ENCODE measurements at places on chromosomes 12 and 14.

- DNase-seq, result no peak
Observed at GRCh38 chr12:106249411-106250135, 1.8 kb upstream of the CKAP4 start.

GRCh38 chr12:94753036-94753679 is 102.8 kb upstream of the TMCC3 start:
- no peak for DNase-seq

- no peak for DNase-seq
Observed at GRCh38 chr12:83985084-83985483, 927.5 kb downstream of the SLC6A15 start.

DNA sequence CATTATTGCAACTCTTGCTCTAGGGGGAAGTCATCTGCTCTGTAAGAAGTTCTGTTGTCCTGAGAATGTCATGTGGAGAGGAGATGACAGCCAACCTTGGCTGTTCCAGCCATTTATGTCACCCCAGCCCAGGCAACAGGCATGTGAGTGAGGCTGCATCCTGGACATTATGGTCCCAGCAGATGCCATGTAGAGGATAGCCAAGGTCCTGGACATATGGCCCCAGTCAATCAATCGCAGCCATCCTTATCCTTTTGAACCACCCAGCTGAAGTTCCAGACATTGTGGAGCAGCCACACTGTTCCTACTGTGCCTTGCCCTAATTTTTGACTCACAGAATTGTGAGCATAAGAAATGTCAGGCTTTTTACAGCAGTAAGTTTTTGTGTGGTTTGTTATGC is 84.9 kb downstream of the AVPR1A start:
- DNase-seq, result no peak

DNA sequence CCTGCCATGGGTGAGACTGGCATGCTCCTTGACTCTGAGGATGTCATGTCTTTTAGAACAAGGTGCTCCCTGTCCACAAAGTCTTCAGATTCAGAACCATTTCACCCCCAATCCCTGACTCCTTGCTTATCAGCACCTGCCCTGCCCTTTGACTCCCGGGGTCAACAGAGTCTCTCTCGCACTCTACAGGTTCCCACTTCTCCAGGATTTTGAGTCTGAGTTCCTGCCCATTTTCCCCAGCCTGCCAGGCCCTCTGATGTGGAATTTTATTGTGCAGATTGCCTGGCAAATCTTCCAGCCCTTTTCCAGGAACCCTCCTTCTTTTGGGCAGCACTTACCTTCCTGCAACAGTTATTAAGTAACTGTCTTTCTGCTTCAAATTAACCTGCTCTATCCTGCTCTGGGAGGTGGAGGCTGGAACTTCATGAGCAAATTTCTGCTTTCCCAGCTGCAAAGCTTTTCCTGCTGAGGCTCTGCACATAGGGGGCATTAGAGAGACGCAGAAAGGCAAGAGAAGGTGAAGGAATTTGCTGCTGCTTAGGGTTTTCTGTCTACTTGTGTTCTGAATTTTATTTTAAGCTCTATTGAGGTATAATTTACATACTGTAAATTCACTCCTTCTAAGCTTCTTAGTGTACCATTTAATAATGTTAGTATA is 259.1 kb downstream of the PCNX1 start:
- DNase-seq, result no peak

GRCh38 chr12:106301241-106301610 is 1.3 kb upstream of the TCP11L2 start:
- DNase-seq, result no peak

GRCh38 chr14:33734387-33734786 is 216.5 kb downstream of the EGLN3 start:
- no peak for DNase-seq

- no peak for DNase-seq
Observed at GRCh38 chr12:121451961-121452339, 52.0 kb downstream of the RNF34 start.

DNA sequence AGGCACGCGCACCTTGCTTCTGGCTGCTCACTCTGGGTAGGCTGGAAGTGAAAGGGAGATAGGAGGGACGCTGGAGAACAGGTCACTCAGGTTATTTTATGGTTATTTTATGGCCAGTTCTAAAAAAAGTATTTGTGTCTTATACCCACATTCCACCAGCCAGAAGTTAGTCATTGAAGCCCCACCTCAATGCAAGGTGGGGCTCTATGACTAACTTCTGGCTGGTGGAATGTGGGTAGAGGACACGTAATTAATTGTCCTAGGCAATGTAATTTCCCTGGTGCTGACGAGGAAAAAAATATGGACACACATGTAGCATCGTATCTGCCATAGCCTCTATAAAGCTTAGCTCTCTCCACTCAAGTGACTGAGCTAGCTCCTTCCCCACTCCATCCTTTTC is 104.9 kb downstream of the PDZRN4 start:
- DNase-seq, result no peak

DNA sequence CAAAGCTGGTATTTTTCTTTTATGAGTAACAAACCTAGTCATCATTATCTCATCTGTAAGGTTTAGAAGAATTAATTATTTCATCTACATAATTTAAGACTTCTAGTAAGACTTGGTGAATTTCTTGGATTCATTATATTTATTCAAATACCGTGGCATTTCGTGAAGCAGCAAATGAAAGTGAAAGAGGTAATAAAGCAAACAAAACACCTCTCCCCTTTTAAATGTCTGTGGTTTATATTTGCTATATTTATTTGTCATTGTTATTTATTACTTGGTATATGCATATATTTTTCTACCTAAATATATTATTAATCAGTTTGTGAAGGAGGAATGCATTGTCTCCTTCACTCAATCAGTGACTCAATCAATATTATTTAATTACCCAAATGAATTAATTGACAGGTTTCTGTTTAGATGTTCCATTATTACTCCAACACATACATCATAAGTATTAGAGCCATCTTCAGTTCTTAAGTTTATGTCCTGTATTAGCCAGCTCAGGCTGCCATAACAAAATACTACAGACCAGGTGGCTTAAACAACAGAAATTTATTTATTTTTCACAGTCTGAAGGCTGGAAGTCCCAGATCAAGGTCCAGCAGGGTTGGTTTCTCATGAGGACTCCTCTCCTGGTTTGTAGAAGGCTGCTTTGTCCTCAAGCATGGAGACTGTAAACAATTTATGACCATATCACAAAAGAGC is 6.6 kb downstream of the CFAP54 start:
- no peak for DNase-seq

- DNase-seq, result no peak
Observed at GRCh38 chr12:127582074-127582473, 684.9 kb upstream of the TMEM132C start.

DNA sequence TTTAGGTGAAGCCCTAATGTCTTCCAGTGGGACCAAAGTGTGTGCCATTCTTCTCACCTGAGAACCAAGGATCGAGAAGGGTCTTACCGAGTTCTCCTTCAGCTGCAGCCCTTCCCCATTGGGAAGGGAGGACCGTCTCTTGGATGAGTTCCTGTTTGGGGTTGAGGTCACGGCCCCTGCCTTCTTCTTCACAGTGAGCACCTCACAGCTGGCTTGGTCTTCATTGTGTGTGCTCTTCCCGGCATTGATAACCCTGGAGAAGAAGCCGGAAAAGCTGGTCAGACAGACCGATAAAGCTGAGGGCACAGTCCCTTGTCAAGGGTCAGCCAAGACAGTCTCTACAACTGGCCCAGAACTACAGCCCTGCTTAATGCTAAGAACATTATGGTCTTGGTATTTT is 102.9 kb downstream of the PPM1H start:
- no peak for DNase-seq

GRCh38 chr12:54351341-54351740 is 12.9 kb downstream of the GPR84 start:
- DNase-seq, result no peak

DNA sequence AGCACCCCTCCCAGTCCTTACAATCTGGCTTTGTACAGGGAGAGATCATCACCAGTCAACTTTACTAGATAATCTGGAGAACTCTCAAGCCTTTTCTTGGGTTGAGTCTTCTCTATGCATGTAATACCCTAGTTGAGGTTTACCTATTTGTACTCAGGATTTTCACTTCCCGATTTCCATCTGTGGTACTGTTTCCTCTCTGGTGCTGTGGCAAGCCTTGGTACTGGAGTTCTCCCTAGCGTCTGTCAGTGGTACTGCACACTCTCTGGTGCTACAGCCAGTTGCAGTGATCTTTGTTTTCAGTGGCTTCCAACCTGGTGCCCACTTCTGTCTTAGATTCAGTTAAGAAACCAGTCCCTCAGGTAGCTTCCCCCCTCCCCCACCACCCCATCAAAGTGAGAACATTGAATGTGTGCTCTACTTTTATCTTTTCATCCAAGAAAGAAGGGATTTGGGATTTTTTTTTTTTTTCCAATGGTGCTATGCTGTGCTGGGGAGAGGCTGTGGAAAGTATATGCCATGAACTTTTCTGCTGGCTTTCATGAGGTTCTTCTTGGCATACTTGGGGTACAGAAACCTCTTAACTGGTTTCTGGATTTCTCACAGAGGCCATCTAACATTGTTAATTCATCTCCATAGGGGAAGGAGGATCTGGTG is 69.4 kb upstream of the EVL start:
- DNase-seq, result peak; percentile 58

- no peak for DNase-seq
Observed at GRCh38 chr14:20219033-20219432, 4.5 kb upstream of the OR11H6 start.

- DNase-seq, result no peak
Observed at GRCh38 chr12:614411-614970, 48.8 kb downstream of the NINJ2 start.

DNA sequence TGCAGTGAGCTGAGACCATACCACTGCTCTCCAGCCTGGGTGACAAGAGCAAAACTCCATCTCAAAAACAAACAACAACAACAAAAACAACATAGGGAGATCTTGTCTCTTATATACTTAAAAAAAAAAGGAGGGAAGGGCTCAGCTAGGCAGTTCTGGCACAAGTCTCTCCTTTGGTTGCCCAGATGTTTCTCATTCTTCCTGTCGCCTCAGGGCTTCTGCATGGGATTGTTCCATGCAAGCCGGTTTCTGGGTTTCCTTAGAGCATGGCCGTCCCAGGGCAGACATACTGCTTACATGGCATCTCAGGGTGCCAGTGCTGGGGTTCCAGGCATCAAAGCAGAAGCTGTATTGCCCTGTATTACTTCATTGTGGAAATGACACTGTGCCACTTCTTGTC is 5.2 kb upstream of the SLC8B1 start:
- no peak for DNase-seq

GRCh38 chr14:99389174-99389826 is 91.4 kb downstream of the SETD3 start:
- DNase-seq, result peak; percentile 73

GRCh38 chr14:88029500-88029899 is 24.6 kb downstream of the GPR65 start:
- DNase-seq, result no peak

DNA sequence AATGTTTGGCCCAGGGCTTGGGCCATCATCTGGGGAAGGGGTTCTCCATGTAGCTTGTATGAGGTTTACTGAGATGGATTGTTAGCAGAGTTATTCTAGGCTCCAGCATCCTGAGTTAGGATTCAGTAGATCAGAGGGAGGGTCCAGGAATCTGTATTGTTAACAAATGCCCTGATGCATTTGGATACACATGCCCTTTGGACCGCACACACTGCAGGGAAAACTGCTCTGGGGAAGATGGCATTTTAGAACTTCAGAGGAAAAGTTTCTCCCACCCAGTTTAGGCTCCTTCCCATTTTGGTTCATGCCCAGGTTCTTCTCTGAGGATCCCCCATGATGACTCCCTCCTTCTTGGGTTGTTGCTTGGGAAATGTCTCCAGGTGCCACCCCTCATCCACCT is 193.3 kb downstream of the KTN1 start:
- DNase-seq, result peak; percentile 4

GRCh38 chr14:91228112-91229004 is 16.1 kb downstream of the GPR68 start:
- DNase-seq, result no peak

Data from ecto neural progenitor cell (in vitro differentiated cells).